Stimulated activated CD8-positive, alpha-beta memory T cell treated with anti-CD3 and anti-CD28 coated beads, Interleukin-4, amount 100 ng/mL, for 4 hours (primary cell): ENCODE measurements at places on chromosomes 1 and 21.

DNA sequence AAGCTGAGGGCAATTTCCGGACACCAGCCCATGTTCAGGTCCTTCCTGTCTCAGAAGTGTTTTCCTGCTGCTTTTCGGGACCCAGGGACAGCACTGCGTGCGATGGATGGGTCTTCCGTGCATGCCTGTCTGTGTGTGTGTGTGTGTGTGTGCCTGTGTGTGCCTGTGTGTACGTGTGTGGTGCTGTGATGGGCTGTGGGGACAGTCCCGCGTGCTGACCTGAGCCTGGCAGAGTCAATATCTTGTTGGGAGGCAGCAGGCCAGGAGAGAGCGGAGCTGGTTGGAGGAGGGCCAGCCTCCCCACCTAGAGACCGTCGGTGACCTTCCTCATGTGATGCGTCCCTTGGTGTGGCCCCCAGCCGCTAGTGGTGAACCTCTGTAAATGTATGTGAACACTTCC lies 13.7 kb downstream of the SKI start:
- DNase-seq = no peak

GRCh38 chr1:205914730-205915129 lies 28.5 kb downstream of the SLC26A9 start:
- DNase-seq = no peak

GRCh38 chr1:111876631-111877030 lies 112.8 kb downstream of the KCND3 start:
- DNase-seq = no peak

DNA sequence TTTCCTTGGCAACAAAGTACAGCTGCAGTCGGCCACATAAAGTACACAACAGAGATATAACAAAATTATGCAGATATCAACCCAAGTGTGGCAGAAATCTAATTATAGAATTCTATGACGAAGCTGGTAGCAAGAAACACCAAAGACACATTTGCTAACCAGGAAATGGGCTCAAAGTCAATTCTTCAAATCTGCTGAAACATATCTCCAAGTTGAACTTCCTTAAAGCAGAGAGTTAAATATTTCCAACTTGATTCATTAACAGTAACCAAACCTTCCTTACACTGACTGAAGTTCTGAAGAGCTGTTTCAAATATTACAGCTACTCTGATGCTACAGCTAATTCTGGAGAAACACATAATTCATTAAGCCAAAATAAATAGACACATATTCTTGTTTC lies 67.6 kb upstream of the SDC3 start:
- DNase-seq = no peak

DNA sequence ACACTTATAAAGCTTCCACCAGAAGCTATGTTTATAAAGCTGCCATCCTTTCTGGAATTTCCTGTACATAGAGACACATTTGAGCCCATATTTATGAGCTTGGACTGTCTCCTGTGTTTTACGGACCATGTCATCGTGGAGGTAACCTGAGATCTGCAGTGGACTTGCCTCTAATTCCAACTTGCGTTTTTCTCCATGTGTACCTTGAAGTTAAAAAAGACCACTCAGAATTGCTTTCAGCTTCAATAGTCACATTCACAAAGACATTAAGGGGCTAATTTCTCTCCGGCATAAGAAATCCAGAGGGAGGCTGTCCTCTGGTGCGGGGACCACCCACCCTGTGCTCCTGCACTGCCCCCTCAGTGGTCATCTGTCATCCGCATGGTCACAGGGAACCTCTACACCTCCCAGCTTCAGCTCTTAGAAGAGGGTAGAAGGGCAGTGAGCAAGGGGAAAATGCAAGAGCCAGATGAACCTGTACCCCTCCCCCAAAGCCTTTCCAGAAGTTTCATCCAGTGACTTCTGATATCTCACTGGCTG lies 521.4 kb upstream of the CAMK1G start:
- DNase-seq = no peak

DNA sequence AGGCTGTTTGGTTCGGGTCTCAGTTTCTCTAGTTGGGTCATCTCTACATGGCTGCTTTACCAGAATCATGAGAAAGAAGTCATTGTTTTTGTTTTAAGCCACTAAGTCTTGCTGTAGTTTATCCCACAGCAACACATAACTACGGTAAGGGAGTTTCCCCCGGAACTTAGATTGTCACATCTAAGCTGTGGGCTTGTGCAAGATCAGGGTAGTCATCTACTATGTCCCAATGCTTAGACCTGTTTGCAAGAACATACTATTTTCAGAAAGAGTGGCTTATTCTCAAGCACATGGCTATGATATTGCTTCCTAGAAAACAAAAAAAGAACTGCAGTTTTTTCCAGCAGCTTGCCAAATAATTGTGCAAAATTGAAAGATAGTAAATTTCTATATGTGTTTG lies 18.0 kb upstream of the OLIG2 start:
- no peak for DNase-seq
